ENCODE measurements at places on chromosomes 13 and 19.

DNA sequence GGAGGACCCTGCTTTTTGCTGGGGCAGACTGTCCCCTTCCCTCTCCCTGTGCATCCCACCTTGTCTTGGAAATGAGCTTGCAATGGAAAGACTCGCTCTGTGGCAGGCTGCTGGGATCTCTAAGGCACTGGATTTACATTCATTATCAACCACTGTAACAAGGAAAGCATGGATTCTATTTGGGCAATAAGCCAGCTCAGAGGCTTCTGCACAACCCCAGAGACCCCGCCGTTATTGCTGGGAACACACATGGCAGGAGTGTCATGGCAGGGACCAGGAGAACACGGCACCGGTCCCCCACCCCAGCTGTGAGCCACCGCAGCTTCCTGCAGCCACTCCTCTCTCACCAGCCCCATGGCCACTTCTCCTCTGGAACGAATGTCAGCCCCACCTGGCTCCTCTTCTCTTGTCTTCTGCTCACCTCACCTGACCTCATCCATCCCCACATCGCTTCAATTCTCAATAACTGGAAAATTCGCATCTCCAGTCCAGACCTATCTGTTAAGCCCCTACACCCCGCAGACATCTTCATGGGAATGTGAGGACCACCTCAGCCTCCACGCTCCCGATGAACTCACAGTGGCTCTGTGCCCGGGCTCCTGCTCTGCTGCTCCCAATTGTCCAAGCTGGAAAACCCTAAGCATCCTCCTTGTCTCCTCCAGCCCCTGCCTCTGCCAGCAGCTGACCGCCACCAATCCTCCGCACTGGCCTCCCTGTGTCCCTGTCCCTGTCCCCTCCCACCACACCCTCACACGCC, 181.5 kb downstream of the USP12 start:
- DNase-seq = no peak

DNA sequence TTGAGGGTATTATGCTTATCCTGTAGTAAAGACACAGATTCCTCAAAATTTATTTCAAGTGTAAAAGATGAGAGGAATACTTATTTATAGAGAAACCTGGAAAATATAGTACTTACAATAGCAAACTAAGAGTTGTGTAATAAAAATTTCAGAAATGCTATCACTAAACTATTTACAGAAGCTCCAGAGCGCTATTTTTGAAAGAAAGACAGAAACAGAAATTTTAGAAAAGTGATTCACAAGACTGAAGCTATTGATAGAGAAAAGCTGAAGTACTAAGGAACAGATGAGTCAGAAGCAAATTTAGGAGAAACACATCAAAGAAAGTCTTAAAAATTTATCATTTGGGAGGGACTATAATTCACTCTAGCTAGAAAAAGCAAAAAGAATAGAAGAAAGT, 1174.2 kb downstream of the DIAPH3 start:
- DNase-seq = no peak

- no peak for DNase-seq
These were observed 7.1 kb upstream of the SIGLEC7 start for GRCh38 chr19:51135004-51135403.

DNA sequence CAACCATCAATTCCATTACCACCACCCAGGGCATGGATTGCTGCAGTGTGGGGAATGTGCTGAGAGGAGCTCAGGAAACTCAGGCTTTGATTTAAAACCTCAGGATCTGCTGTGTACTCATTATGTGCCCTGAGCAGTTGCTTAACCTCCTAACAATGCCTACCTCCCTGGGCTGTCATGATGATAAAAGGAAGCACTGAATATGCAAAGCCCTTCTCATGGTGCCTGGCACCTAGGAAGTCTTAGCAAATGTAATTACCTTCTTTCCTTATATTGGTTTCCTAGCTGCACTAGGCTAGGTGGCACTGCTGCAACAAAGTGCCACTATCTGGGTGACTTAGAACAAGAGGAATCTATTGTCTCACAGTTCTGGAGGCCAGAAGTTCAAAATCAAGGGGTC, 62.2 kb downstream of the KCTD12 start:
- DNase-seq = no peak

DNA sequence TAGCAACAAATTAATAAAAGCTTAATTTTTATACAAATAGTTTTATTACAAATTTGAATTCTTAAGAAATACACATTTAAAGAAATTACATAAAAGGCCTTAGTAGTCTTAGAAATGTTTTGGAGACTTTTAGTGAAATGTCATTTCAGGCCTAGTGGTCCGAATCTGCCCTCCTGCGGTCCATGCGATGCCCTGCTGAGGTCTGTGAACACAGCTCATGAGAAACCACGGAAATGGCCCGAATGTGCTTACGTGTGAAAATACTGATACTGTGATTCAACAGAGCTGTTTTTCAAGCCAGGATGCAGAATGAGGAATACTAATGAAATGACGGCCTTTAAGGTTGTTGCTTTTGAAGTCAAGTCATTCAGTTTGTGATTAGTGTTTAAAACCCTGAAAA, 157.9 kb downstream of the COL4A1 start:
- DNase-seq = no peak

DNA sequence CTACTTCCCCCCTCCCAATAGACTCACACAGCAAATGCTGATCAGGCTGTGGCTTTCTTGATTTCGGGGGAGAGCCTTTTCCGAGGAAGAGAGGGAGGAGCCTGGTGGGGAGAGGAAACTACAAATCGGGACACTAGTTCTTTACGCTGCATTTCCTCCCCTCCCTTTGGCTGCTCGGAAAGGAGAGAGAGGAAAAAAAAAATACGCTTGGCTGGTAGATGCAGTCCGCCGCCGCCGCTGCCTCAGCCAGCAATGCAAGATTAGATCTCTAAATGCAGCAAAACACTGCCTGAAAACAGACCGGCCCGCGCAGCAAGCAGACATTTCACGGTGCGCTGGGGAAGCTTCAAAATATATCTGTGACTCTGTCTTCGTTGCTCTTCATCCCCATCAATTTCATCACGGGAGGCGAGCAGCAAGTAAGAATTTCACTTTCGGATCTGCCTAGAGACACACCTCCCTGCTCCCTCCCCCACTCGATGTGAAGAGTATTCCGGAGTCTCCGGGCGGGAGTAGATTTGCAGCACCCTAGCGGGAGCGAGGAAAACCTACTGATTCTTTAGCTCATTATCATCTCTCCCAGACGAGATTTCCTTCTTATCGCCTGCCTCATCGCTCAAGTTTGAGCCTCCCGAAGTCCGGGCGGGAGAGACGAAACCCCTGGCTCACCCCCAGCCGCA, at the start of gene PCDH17:
PCDH17 (plus strand) TSS at position 149 of the 680 bp plus-strand sequence. CDS start 803 bp downstream, outside the sequence.
- no peak for DNase-seq

DNA sequence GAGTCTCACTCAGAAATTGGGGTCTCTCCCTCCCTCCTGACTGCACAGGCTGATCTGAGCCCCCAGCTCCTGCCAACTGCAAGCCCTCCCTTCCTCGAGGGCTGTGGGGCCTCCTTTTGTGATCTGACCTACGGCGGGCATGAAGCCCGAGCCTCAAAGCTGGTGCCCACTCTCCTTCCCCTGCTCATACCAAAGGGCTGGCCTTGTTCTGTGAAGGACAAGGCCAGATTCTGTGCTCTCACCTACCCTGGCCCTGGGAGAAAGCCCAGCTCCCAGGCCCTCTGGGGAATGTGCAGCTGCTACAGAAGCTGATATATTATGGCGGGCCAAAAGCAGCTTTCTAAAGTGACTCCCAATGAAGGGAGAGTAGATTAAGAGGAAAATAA, 9.0 kb upstream of the ECH1 start:
- no peak for DNase-seq

All from HS-5 (cell line).